ENCODE measurements at places on chromosomes 3 and 15.

DNA sequence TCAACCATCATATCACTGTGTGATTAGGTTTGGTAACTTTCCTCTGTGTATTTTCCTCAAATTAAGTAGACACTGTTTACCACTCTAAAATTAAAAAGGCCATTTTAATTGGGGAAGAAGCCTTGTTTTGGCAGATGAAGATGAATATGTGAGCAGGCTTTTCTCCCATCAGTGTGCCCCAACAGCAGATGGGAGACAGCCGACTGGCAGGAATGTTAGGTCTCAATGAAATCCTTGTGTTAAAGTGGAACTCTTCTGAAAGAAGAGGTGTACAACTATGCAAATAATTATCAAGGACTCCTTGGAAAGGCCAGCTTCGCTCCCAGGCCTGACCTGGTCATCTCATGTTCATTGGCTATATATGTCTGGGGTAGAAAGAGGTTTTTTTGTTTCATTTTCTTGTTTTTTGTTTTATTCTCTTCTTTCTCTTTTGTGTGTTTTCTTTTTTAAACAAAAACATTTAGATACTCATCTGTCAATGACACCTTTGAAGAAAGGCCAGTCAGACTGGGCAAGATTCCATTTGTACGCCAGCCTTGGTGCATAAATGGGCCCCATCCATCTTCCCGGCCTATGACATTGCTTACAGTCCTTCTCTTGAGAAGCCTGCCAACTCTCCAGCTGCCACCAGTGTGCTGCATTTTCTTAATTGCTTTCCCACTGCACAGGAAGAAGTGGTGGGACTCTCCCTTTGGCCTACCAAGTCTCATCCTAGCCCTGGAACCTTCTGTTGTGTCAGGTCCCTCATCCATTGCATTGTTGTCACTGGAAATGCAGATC is 25.8 kb downstream of the LRTM1 start:
- DNase-seq, result no peak

GRCh38 chr3:23662079-23662617 is 143.6 kb upstream of the UBE2E1 start:
- DNase-seq, result no peak

DNA sequence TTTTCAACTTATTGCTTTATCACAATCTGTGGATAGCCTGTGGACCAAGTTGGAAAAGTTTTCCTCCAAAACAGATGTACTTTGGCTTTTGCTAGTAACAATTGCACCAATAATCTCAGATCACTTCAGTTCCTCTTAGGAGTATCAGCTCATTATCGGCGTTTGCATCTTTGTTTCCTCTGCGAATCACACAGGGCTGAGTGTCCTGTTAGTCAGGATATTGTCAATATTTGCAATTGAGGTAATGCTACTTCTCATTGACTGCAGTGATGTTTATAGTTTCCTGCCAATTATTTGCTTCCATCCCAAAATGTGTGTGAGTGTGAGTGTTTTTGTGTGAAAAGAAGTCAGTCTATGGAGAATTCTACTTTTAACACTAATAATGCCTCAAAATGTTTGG is 545.0 kb downstream of the SI start:
- DNase-seq, result no peak

- no peak for DNase-seq
Observed at GRCh38 chr15:89479173-89479572, 17.2 kb downstream of the RHCG start.

DNA sequence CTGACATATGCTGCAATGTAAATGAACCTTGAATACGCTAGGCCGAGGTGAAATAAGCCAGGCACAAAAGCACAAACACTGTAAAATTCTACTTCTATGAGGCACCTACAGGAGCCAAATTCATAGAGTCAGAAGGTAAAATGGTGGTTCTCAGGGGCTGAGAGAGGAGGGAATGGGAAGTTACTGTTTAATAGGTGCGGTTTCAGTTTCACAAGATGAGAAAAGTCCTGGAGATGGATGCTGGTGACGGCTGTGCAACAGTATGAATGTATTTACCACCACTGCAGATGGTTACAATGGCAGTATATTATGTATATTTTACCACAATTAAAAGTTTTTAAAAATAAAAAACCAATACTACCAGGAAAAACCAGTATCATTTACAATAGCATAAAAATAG is 4.0 kb downstream of the TNK2 start:
- DNase-seq, result no peak

DNA sequence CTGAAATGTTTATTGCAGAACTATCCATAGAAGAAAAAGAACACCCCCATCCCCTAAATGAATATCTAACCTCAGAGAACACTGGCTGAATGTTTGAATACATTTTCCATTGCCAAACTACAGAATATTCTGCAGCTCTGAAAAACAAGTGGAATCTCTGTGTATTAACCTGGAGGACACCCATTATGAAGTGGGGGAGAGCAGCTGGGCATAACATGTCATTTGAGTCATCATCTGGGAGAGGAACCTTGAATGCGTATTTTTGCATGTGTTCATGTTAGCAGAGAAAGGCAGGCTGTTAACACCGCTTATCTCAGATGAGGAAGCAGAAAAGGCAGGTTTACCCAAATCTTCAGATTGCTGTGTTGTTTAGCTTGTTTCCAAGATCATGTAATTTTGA is 31.5 kb downstream of the ESYT3 start:
- no peak for DNase-seq

- no peak for DNase-seq
Observed at GRCh38 chr15:27427276-27427675, 456.3 kb downstream of the GABRG3 start.

- no peak for DNase-seq
Observed at GRCh38 chr15:72062319-72062718, 55.6 kb downstream of the MYO9A start.

- DNase-seq, result no peak
Observed at GRCh38 chr15:71874245-71874644, 63.9 kb downstream of the NR2E3 start.

DNA sequence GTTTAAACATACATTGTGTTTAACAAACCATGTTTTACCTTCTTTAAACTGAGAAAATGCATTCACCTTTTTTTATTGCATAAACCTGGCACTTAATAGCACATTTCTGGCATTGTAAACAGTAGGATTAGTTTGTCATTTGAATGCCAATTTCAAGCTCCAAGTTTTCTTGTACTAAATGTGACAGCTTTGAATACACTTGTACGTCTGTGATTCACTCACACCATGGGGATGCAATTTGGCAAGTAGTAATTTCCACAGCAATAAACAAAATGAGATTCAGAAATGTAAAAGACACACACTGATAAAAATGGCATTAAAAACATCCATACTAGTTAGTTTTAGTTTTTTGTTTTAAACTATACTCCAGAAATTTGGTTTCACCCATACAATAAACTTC is 598.9 kb downstream of the SI start:
- DNase-seq, result no peak

DNA sequence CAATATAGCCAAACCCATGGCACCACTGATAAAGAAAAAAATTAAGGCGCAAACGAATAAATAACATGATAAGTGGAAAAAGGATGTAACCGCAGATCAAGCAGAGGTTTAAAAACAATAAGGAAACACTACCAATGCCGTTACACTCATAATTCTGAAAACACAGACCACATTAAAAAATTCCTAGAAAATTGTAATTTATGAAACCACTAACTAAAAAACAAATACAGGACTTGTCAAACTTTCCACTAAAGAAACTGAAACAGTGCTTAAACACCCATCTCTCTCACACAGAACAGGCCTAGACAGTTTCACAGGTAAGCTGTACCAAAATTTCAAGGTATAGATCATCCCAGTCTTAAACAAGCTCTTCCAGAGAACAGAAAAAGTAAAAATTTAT is 28.4 kb downstream of the PCSK6 start:
- DNase-seq, result no peak

GRCh38 chr3:177307826-177308225 is 110.5 kb upstream of the TBL1XR1 start:
- DNase-seq, result no peak

DNA sequence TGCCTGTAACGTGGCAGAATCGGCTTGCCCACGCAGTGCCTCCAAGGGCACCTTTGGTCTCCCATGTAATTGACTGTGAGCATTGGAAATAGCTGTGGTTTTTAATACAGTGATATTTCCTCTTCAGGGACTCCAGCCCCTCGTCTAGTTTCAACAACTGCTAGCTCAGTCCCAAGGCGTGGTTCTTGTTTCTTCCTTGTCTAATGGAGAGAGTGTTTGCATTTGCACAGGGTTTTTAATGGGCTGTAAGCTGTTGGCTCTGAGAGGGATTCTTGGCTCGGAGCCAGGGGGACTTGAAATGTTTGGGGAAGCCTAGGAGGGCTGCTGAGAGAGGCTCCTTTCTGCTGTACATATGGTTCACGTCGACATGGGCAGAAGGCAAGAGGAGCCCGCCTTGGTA is 86.2 kb downstream of the THSD4 start:
- DNase-seq, result no peak

- no peak for DNase-seq
Observed at GRCh38 chr15:69375151-69375790, 38.9 kb upstream of the KIF23 start.

DNA sequence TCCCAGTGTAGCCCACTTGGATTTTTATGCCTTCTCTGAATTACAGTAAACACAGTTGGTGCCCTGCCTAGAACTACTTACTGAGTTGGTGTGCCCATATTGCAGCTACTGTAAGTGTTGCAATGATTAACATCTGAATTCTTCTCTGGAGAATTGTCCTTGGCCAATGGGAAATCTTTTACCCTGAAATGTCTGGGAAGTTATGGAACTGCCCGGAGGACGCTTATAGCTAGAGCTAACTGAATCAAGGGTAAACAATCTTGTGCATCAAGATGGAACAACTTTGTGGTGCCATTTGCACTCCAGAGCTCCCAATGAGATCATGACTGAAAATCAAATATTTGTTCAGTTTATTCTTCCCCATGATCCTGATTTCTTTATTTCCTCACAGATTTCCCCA is 246.7 kb upstream of the CBLB start:
- DNase-seq, result no peak

- DNase-seq, result peak; percentile 72
Observed at GRCh38 chr15:80929225-80929624, 60.4 kb downstream of the MESD start.

- DNase-seq, result no peak
Observed at GRCh38 chr3:171815973-171816595, 5.8 kb upstream of the PLD1 start.
